Kidney tubule cell (primary cell): ENCODE measurements at places on chromosomes 7 and 10.
A peak's percentile ranks its signal among the peaks of the same experiment; 100 is the strongest.

DNA sequence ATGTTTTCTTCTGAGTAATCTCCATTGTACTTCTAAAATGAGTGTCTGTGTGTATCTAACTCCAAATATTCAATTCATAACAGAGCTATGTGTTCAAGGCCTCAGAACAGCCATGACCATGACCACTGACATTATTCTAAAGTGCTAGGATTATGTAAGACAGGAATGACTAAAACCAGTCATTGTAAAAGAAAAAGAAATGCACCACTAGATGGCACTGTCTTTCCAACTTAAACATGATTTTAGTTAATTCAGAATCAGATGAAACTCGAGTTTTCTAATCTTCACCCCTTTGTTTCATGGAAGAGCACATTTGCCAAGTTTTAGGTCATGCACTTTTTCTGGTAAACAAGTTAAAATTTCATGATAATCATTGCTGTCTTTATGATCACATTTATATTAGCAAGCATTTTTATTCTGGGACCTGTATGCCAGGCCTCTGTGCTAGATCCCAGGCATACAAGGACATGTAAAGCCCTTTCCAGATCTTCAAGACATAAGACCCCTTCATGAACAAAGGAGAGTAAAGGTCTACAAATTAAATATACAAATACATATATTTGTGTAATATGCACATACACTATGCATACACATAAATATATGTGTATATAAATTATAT is 26.1 kb upstream of the RSU1 start:
- peak; percentile 82 for DNase-seq

- DNase-seq = no peak
Measured at GRCh38 chr7:22179442-22179879, 177.5 kb downstream of the RAPGEF5 start.

GRCh38 chr7:69078997-69079769 is 519.1 kb upstream of the AUTS2 start:
- DNase-seq = no peak

DNA sequence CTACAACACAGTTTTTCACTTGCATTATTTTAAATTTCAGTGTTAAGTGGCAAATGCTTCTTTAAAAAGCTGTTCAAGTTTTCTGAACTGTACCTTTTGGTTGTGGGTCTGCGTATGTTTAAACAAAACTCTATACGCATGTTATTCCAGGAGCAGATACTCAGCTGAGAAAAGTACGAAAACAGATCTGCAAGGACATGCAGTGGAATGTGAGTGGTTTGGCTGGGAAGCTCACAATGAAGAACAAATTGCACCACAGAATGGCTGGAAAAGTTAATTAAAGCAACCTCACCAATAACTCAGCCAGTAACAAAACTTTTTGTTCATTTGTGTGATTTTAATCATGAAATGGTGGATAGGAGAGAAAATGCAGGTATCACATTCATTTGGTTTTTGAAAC is 17.6 kb downstream of the GLI3 start:
- no peak for DNase-seq

DNA sequence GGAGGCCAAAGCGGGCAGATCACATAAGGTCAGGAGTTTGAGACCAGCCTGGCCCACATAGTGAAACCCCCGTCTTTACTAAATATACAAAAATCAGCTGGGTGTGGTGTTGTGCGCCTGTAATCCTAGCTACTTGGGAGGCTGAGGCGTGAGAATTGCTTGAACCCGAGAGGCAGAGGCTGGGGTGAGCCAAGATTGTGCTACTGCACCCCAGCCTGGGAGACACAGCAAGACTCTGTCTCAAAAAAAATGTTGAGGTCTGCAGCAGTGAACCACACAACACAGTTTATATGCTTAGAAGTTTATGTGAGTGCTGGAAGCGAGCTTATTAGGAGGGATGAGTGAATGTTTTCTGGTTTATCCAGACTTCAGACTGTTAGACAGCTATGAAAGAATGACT is 10.4 kb downstream of the LHPP start:
- DNase-seq = no peak

DNA sequence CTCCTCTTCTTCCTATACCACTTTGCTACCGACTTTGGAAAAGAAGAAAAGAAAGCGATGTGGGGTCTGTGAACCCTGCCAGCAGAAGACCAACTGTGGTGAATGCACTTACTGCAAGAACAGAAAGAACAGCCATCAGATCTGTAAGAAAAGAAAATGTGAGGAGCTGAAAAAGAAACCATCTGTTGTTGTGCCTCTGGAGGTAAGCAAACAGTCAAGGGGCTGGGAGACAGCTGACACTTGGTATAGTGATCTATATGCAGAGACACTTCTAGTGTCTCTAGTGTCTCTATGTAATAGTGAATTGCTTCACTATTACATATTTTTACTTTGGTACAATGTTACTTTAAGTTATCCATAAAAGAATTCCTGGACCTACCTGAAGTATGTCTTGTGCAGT is 13.9 kb downstream of the TET1 start:
- no peak for DNase-seq

DNA sequence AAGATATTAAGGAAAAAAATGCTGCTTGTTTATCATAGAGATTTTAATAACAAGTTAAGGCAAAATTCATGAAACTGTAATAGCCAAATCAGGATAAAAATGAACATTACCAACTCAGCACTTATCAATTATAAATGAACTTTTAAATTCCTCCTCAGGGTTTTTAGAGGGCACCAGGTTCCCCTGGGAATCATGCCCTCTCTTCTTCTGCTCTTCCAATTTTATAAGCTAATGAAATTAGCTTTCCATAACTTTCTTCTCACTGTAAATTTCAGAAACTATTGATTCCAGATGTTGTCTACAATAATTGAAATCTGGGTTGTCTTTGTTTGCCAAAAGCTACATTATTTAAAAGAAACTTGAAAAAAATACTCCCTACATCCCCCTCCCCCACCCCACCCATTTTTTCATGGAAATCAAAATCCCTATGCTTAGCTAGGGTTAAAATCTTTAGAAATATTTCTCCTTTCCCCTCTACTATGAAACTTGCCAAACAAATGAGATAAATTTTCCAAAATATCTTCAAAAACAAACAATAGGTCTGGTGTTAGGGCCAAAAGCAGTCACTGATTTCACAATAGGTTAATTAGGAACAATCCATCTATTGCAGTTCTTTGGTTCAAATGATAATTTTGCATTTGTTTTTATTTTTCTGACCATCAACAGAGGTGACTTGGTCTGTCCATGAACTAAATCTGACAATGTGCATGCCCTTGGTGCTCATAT is 187.7 kb downstream of the DOCK4 start:
- DNase-seq = no peak

DNA sequence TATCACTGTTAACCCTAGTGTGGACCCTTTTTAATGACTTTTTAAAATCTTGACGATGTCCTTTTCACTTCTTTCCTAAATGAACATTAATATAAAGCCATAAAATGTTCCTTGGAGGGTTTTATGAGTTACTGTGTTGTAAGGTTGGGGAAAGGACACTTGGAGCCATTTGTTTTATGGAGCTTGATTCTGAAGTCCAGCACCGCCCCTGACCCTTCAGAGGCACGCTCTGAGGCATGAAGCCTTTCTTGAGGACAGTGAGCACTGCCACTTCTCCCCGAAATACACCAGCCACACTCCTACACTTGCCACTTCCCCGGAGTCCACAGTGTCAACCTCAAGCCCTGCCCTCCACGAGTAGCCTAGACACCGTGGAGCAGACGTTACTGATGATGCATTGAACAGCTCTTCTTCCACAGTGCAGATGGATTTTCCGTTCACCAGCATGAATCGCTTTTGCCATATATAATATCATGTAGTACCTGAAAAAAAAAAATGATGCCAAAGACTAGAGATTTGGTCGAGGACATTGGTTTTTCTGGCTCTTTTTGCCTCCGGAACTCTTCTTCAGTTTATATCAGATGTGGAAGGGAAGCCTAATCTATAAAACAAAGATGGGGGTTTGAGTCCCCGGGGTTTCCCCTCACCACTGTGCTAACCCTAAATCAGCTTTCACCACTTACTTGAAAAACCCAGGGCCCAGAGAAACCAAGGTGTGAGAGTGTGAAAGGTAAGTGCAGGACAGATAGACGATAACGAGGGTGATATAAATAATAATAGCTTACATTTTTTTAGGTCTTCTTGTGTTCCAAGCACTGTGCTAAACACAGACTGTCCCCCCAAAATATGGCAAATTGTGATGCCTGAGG is 652.6 kb upstream of the GALNT17 start:
- DNase-seq = no peak

GRCh38 chr10:88129013-88129412 is 265.6 kb downstream of the PTEN start:
- DNase-seq = no peak
